Omental fat pad (tissue), 4 donors: ENCODE measurements at places on chromosomes 3 and 15.

GRCh38 chr3:30738605-30739004 is 132.2 kb downstream of the TGFBR2 start:
- DNase-seq = no peak

DNA sequence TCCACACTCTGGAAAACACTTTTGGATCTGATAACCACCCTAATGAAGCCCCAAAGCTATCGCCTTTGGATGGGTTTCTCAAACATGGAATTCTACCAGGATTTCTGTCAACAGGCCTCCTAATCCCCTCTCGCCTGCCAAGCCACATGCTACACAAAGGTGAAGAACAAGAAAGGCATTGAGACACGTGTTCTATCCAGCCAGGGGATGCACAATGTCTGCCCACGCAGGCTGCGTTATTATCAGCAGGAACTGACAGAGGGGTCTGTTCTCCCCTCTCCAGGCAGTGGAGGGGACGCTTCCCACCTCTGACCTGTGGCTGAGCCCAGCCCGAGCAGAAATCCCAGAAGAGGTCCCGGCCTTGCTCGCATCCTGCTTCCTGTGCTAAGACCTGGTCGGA is 45.4 kb upstream of the THBS1 start:
- DNase-seq = no peak

GRCh38 chr3:179451265-179452175 is at the start of gene GNB4:
Gene GNB4 (minus strand): TSS chr3:179451470. CDS start chr3:179426200, 25,270 bp downstream.
- peak; percentile 28 for DNase-seq

DNA sequence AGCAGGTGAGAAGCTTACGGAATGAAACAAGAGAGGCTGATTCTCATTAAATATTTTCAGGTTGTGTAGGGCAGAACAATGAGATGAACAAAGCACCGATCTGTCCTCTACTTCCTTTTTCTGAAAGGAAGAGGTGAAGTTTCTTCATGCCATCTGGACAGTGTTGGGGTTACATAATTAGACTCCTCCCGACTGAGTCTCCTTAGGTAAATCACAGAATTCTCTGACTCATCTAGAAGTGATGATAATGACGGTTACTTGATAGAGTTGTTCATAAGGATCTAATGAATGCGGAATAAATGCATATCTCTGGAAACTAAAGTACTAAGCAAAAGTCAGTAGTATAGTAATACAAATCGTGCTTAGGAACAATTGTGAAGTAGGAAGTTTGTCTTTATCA is 21.2 kb downstream of the CRTC3 start:
- DNase-seq = no peak

- DNase-seq = no peak
Observed at GRCh38 chr3:194956697-194957396, 271.2 kb downstream of the FAM43A start.

DNA sequence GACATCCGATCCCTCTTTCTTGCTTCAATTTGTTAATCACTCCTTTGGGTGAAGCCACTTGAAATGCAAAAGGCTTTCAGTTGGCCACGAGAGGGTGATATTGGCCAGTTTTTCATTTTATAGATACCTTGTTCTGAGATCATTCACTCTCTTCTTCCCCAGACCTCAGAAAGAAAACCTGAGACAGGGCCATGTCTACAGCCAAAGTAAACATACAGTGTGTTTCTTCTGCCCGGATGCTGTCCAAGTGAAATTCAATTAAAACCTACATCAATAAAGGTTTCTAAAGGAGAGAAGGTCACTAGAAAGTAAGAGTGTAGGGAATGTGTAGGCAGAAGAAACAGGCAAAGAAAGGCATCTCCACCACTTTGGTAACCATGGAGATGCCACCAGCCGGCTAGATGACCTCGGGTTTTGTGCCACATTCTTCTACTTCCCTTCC is 39.5 kb upstream of the FMN1 start:
- no peak for DNase-seq

DNA sequence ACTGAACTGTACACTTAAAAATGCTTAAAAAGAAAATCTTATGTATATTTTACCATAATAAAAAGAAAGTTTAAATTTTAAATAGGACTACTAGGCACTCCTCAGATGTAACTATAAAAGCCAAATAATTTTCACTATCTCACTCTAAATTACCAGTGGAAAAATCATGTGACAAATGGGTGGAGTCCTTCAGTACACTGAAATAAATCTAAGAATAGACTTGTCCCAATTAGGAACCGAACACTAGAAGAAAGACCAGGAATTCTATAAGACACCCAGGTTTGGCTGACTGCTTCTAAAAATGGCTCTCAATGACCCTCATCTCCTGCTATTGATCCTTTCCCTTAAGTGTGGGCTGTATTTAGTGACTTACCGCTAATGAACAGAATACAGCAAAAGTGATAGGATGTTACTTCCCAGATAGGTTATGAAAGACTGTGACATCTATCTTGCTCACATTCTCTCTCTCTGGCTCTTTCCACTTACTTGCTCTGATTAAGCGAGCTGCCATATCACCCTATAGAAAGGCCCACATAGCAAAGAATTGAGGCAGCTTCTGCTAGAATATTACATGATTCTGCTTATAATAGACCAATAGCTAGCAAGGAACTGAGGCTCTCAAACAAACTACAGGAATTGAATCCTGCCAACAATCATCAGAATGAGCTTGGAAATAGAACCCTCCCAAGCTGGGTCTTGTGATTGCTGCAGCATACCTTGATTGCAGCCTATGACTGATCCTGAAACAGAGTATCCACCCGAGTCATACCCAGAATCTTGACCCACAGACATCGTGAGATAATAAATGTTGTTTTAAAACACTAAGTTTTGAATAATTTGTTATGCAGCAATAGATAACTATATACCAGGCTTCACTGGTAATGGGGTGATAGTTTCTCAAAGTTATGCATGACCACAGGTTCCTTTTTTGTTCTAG is 16.9 kb downstream of the TTBK2 start:
- DNase-seq = no peak

- no peak for DNase-seq
Observed at GRCh38 chr3:159131376-159131775, 329.5 kb downstream of the MFSD1 start.

- no peak for DNase-seq
Observed at GRCh38 chr3:33385423-33385822, 54.8 kb downstream of the UBP1 start.

DNA sequence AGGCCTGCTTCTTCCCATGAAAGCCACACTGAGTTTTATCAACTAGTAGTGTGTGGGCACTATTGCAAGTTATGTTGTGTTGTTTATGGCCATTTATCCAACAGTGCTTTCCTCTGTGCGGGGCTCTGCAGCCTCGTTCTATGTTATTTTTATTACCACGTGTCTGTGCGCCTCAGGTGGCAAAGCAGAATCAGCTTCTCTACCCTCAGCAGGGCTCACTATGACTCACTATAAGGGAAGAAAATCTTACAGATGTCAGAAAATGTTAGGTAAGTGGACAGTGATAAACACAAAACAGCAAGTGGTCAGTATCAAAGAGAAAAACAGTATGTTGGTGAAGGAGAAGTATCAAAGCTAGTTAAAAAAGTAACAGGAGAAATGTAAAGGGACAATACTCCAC is 61.4 kb downstream of the MOBP start:
- no peak for DNase-seq

DNA sequence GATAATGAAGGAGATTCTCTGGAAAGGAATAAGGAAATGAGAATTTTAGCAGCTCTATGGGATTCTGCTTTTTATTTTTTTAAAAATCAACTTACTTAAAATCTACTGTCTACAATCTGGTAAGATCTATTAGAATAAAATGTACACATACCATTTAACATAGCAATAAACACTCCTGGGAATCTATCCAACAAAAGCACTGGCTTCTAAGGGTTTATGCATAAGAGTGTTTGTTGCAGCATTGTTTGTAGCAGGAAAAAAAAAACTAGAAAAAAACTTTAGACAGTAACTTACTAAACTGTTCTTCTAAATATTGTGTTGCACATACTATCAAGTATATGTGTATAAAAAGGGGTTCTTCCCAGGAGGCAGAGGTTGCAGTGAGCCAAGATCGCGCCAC is 15.7 kb upstream of the RBP1 start:
- DNase-seq = no peak

- no peak for DNase-seq
Observed at GRCh38 chr3:160044121-160044520, 55.5 kb downstream of the IL12A start.

DNA sequence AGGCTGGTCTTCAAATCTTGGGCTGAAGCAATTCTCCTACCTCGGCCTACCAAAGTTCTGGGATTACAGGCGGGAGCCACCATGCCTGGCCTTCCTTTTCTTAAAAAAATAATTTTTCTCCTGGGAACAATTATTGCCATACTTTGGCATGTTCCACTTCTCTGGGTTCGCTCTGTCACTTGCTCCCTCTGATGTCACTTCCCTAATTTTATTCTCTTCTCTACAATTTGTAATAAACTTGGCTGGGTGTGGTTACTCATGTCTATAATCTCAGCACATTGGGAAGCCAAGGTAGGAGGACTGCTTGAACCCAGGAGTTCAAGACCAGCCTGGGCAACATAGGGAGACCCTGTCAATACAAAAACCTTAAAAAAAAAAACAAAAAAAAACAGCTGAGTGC is 6.1 kb upstream of the IMPDH2 start:
- no peak for DNase-seq

GRCh38 chr3:61345020-61345419 is 93.8 kb upstream of the FHIT start:
- no peak for DNase-seq

- no peak for DNase-seq
Observed at GRCh38 chr3:31373681-31374080, 159.0 kb upstream of the STT3B start.

DNA sequence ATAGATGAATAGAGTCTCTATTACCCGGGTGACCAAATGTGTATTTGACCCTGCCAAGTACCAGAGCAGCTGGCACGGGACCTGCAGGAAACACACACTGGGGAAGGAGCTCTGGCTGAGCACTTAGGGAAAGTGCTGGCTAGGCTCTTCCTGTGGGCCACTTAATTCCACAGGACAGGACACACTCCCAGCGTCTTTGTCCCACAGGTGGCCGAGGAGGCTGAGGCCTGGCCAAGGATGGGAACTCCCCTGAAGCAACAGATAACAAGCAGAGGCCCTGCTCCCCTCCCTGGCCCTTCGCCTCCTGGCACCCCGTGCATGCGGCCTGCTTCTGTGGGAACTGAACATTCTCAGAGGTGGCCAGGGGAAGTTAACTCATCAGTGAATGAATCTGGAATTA is 180.8 kb downstream of the ATP10A start:
- DNase-seq = no peak

- DNase-seq = no peak
Observed at GRCh38 chr3:197478746-197479668, 76.8 kb downstream of the BDH1 start.

DNA sequence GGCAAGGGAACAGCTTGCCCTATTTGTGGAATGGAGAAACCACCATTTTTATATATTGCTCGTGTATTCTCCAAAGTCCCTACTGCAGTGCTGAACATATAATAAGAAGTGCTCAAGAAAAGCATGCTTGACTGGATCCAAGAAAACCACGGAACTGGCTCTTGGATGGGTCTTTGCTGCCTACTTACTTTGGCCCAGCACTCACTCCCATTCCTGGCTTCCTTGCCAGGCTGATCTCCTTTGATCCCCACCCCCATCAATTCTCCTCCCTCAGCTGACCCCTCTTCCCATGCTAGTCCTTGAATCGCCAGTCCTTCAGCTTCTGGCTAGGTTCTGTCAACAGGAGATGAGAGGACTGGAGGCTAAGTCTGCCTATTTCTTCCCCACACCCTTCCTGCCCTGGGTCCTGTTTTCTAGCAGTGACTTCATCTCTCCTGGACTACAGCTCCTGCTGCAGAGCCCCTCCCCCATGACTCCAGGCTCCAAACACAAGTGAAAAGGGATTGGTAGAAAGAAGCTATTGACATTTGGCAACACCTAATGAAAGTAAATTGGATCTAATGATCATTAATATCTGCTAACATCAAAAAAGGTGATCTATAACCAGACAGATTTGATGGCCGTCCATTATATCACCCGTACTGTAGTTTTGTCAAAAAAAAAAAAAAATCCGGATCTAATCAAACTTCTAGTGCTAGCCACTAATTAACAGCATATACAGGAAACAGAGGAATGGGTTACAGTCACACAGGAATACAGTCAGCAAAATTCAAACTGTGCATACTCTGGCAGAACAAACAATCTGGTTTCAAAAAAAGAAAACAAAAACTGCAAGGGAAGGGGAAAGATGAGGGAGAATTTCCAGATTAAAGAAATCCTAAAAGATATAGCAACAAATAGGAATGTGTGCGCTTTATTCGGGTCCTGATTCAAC is 7.8 kb downstream of the FAM240A start:
- no peak for DNase-seq

GRCh38 chr3:182980204-182981037 is at the start of gene DCUN1D1:
Gene DCUN1D1 (minus strand): TSS chr3:182980538. CDS start chr3:182980489, 49 bp downstream.
- peak; percentile 66 for DNase-seq

DNA sequence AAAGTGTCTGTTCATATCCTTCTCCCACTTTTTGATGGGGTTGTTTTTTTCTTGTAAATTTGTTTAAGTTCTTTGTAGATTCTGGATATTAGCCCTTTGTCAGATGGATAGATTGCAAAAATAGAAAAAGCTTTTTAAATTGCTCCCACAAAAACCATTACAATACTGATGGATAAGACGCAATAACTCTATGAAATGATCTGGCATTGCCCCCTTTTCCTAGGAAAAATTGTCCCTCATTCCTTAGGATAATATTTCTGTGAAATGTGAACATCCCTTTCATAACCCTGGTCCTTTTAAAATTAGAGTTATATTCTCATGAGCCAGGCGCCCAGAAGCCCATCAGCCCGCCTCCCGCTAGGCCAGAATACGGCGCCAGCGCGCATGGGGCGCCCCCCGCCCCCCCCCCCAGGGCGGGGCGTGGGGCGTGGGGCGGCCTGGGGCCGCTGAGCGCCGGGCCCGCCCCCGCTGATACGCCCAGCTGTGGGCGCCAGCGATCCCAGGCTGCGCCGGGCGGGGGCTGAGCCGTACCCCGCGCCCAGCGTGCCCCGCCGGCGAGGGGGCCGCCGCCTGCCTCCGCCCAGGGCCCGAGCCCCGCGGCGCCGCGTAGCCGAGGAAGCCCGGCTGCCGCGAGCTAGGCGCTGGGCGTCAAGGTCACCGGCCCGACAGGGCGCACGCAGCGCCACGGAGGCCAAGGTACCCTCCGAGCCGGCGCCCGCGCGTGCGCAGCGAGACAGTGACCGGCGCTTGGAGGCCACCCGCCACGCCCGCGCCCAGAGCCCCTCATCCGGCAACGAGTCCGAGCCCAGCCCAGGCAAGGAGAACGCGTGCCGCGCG is 11.1 kb upstream of the ROPN1B start:
- DNase-seq = no peak

GRCh38 chr3:49721596-49721895 is 2.1 kb upstream of the AMIGO3 start:
- DNase-seq = no peak

GRCh38 chr3:49616491-49616941 is 57.6 kb upstream of the APEH start:
- DNase-seq = no peak

DNA sequence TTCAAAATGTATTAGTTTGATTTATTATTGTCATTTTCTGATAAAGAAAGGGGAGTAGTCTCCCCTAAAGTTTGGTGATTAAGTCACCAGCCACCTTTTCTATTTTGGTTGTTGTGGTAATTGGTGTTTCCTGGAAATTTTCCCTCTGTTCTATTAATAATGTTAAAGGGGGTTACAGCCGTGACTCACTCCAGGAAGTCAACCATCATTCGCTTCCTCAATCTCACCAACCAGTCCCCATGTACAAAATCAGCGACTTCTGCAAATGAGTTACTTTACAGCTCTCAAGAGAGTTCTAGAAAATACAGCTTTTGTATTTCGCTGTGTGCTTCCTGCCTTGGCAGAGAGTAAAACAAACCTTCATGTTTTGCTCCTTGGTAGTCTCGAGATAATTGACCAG is 285.1 kb downstream of the LPP start:
- no peak for DNase-seq

GRCh38 chr3:33658991-33659848 is 58.8 kb downstream of the CLASP2 start:
- no peak for DNase-seq
